ENCODE measurements at places on chromosomes 6 and 20.

DNA sequence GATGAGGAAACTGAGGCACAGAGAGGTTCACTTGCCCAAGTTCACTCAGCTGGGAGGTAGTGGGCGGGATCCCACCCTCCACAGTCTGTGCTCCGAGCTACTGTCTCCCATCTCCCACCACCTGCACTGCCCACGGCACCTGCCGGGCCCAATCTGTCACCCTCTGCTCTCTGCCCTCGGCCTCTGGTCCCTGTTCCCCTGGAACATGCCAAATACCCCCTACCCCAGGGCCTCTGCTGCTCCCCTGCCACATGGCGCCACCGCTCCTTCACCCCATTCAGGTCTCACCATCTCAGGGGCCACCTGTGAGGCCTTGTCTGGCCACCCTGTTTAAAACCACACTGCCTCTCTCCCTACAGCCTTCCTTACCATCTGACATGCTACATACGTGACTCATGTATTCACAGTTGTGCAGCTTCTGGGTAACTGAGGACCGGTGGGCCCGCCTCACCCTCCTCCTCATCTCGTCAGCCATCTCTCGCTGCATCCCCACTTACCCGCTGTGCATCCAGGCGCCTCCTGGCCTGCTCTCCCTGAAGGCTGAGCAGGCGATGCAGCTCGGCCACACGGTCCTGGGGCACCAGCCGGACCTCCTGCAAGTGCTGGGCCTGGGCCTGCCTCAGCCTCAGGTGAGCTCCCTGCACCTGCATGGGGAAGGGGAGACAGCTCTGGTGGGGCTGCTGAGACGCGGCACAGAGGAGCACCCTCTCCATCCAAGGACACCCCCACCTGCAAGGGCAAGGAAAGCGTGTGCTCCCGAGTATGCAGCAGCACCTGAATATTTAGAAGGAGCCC, 50.6 kb downstream of the GINS1 start:
- DNase-seq = no peak

DNA sequence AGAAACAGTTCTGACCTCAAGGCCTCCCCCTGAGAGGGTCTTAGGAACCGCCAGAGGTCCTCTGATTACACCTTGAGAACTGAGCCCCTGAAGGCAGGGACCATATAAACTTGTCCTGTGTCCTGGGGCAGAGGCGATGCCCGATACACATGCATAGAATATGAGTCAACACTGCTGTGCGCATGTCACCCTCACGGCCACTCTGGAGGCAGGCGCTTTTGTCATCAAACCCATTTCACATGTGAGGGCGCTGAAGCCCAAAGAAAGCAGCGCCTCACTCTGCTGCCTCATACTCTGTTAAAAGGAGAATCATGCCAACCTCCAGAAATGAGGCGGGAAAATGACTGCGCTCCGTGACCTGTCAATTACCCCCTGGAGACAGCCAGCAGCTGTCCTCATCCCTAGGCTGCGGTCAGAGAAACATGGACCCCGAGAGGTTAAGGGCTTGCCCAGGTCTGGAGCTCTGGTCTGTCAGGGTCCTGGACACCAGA, 158.3 kb downstream of the GRM4 start:
- no peak for DNase-seq

- no peak for DNase-seq
Measured at GRCh38 chr6:66499851-66500250, 792.8 kb upstream of the EYS start.

DNA sequence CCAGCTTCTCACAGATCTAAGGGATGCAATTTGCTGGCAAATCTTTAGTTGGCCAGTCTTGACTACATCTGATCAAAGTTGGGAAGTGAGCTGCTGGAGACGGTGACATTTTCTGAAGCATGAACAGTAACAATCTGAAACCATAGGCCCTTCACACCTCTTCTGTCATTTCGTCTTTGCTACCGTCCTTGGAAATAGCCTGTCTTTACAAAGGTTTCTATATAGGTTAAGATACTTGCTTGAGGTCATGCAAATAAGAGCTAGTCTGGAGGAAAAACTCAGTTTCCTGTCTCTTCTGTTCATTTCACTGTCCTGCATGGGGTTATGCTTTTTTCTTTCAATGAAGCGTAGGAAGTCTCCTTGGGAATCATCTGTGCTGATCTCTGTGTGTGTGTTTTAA, 55.6 kb downstream of the CARMIL1 start:
- DNase-seq = no peak
